Transverse colon (tissue), 4 donors: ENCODE measurements at places on chromosomes 5 and 9.

DNA sequence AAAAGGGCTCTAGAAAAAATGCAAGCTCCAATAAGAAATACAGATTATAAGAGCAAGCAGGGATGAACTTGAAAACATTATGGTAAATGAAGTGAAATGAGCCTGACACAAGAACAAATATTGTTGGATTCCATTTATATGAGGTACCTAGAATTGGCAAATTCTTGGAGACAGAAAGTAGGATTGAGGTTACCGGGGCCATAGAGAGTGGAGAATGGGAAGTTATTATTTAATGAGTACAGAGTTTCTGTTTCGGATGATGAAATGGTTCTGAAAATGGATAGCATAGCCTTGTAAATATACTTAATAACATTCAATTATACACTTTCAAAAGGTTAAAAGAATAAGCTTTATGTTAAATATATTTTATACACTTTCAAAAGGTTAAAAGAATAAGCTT, 75.6 kb upstream of the SLC12A2 start:
- DNase-seq = no peak

- peak; percentile 94 for DNase-seq
Measured at GRCh38 chr9:32526041-32526706, at the start of gene RIGI. Gene RIGI (minus strand): TSS chr9:32526196. CDS start chr9:32526166, 30 bp downstream.

- no peak for DNase-seq
Measured at GRCh38 chr5:108259306-108259705, 122.6 kb downstream of the FBXL17 start.

- DNase-seq = no peak
Measured at GRCh38 chr5:173410459-173411233, 82.4 kb upstream of the STC2 start.
